ENCODE measurements at places on chromosomes 2 and 18.

DNA sequence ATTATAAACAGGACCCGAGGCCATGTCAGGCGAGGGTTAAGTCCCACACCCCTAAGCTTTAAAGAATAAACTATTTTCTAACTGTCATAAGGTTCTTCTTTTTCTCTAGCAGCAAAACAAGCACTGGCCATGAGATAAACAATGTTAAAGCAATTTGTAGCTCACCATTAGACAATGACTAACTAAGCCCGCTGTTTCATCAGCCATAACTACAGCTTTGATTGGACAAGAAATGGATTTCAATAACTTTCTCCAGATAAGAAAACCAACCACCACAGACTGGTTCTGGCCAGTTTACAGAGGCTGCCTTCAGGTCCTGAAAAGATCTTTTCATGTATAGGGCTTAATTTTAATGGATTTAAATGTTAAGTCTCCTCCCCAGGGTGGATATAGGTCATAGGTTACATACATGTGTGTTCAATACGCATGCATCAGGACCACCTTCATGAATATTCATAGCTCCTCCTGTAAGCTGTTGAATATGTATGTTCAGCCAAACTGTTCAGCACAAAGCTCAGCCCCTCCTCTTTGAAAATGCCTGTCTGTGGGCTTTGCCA is 108.7 kb upstream of the RAB6C start:
- no peak for DNase-seq

DNA sequence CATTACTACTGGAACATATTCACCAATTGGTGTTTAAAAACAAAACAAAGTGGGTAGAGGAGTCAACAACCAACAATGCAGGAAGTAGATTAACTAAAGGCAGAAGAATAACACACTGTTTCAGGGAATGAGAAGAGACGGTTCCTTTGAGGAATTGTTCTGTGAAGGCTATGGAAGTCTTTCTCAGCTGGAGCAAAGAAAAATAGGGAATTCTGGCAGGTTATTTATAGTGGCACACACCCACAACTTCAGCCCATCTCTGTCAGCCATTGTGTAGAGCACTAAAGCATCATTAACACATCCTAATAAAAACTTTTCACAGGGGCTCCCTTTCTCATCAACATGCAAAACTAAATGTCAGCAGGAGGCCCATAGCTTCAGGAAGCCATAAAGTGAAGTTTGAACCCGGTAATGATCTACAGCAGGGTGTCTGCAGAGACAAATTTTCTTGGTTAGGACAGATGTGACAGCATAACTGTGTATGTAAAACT is 113.6 kb downstream of the CDH2 start:
- DNase-seq, result no peak

DNA sequence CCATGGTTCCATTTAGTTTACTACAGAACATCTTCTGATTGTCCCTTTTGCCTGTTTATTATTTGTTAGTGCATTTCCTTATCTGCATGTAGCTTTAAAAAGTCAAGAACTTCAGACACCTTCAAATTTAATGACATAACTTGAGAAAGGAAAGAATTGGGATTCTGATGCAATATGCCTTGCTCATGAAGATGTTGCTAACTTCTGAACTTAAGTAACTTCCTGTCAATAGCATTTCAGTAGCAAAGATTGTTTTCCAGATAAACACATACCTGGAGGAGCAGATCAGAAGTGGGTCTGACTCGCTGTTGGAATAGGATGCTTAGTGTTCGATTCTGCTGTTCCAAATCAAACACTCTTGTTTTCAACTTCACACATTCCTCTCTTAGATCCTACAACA is 190.2 kb upstream of the LYPD1 start:
- DNase-seq, result no peak

DNA sequence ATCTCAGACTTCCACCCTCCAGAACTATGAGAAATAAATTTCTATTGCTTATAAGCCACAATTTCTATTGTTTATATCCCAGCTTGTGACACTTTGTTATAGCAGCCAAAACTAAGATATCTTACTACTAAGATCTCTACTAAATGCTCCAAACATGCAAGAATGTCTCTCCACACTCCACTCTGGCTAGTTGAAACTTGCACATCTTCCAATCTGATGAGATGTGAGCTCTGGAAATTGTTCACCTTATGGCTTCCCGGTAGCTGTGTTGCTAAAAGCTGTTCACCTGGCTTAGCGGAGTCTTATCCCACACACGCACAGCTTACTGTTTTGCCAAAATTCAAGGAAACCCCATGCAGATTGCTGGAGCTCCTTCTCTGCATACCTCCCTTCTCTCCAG is 43.9 kb downstream of the PKDCC start:
- no peak for DNase-seq

DNA sequence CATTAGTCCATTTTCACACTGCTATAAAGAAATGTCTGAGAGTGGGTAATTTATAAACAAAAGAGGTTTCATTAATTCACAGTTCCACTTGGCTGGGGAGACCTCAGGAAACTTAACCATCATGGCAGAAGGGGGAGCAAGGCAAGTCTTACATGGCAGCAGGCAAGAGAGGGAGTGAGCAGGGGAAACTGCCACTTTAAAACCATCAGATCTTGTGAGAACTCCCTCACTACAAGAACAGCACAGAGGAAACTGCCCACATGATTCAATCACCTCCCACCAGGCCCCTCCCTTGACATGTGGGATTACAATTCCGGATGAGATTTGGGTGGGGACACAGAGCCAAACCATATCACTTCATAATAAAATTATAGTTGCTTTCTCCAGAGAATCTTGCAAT is 365.5 kb upstream of the ID2 start:
- DNase-seq, result no peak

- DNase-seq, result no peak
These were observed 19.1 kb upstream of the GPR55 start for GRCh38 chr2:230944123-230944653.

DNA sequence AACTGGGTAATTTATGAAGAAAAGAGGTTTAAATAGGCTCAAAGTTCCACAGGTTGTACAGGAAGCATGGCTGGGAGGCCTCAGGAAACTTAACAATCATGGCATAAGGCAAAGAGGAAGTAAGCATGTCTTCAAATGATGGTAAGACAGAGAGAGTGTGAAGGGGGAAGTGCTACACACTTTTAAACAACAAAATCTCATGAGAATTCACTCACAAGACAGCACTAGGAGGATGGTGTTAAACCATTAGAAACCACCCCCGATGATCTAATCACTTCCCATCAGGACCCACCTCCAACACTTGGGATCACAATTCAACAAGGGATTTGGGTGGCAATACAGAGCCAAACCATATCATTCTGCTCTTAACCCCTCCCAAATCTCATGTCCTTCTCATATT is 34.9 kb downstream of the CFAP210 start:
- no peak for DNase-seq

GRCh38 chr2:176650104-176650837 is 381.0 kb downstream of the MTX2 start:
- DNase-seq, result no peak

DNA sequence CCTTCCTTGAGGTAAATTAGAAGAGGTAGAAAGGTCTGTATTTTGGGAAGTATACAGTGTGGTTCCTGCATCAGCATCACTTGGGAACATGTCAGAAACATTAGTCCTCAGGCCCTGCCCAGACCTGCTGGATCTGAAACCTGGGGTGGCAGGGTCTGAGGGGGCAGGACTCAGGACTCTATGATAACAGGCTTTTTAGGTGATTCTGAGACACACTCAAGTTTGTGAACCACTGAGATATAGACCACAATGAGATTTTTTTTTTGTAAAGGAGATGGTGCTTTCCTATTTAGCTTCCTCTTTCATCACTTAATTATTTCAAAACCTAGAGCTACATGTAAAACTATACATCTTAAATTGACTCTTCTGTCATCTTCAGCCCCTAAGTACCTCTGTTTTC is 262.7 kb upstream of the SPOPL start:
- DNase-seq, result no peak

DNA sequence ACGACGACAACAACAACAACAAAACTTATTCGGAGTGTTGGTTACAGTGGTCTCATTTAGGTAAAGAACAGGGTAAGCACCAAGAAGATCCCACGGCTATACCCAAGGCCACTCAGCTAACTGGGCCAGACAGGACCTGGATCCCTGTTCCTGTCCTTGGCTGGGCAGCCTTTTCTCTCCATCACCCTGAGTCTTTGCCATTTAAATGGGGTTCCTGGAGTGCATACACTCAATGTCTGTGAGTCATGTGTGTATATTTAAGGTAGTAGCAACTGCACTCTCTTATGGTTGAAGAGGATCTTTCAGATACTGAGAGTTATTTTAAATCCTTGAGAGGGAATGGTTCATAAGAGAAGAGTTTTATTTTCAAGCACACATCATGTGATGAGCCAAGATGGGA is 35.3 kb downstream of the ADCYAP1 start:
- DNase-seq, result no peak

DNA sequence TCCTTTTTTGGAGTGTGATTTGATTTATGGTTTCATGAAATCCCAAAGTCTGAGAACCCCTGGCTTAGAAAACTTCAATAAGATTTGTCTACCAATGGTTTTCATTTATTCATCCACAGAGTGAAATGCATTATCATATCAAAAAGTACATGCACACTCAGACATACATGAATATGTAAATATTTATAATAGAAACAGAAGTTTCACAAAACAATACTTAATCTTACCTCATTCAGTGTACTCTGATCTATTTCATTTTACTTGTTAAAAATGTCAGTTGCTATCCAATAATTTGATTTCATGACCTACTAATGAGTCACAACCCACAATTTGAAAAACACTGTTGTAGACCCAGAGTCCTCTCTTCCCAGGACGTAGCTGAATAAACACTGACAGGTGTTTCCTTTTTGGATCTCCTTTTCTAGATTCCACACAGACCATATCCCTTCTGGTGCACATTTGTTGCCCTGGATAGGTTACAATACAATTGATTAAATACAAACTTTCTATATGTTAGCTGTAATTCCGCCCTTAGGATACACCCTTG is 10.4 kb upstream of the CAVIN2 start:
- DNase-seq, result no peak

GRCh38 chr2:189234991-189235390 is 55.4 kb upstream of the COL5A2 start:
- no peak for DNase-seq

DNA sequence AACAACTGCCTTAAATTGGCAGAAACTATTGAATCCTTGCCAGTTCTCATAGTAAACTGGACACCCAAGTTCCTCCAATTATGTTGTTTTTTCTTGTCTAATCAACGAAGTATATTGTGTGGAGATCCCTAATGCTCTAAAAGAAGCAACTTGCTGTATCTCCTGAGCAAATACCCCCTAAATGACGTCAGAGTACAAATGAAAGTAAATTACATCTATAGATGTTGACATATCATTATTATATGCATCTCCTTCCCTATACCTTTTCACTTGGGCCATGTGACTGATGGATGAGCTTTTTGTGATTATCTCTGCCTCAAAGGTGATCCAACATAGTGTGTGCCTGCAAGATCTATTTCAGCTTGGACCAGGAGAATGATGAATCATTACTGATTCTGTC is 159.4 kb downstream of the CCDC148 start:
- no peak for DNase-seq

GRCh38 chr2:105890856-105891255 is 146.1 kb downstream of the NCK2 start:
- no peak for DNase-seq

DNA sequence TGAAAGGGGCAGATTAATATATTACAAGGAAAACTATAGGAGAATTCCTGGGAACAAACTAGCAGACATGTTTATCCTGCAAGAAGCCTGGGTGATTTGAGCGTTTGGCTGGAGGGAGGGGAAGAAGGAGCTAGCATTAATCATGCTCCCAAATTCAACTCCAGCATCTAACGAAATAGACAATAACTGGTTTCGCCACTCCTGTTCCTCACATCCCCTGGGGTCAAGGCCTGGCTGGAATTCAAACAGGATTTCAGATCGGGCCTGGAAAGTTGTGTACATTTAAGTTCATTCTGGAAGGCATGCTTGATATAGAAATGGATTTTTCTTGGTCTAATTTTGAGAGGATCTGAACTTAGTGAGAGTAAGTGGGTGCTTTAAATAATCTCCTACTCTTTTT is 126.1 kb upstream of the CTAGE1 start:
- DNase-seq, result no peak

GRCh38 chr2:43115881-43116280 is 110.5 kb downstream of the ZFP36L2 start:
- DNase-seq, result no peak

DNA sequence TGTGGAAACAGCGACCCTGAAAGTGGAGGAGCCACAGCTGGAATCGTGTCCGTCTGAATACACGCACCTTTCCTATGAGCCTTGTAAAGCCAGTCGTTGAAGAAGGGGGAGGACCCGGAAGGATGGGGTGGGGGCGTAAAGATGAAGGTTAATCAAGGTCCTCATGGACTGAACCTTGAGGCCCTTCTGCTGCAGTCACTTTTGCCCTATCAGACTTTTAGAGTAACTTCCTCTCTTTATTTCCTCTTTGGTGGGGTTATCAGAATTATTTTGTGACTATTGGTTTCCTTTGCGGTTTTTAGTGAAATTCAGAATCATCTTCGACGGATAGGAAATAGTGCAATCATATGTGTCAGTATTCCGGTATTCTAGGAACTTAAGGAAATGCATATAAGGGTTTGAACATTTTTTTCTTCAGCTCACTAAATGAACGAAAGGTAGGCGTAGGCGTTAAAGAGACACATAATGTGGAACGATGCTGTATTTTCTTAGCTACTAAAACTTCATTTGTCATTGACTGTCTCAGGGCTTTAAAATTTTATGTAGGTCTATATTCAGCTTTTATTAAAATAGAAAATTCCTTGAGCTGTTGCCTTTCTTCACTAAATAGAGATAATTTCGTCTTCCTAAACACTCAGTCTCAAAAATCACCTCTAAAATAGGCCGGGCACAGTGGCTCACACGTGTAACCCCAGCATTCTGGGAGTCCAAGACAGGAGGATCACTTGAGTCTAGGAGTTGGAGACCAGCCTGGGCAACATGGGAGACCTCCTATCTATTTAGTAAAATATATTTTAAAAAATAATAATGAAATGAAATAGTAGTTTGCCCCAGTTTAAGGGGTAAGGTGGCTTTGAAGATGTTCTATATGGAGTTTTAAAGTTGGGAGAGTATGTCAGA is 1.4 kb upstream of the YES1 start:
- DNase-seq, result no peak

GRCh38 chr2:42182654-42183308 is 13.6 kb downstream of the EML4 start:
- no peak for DNase-seq

DNA sequence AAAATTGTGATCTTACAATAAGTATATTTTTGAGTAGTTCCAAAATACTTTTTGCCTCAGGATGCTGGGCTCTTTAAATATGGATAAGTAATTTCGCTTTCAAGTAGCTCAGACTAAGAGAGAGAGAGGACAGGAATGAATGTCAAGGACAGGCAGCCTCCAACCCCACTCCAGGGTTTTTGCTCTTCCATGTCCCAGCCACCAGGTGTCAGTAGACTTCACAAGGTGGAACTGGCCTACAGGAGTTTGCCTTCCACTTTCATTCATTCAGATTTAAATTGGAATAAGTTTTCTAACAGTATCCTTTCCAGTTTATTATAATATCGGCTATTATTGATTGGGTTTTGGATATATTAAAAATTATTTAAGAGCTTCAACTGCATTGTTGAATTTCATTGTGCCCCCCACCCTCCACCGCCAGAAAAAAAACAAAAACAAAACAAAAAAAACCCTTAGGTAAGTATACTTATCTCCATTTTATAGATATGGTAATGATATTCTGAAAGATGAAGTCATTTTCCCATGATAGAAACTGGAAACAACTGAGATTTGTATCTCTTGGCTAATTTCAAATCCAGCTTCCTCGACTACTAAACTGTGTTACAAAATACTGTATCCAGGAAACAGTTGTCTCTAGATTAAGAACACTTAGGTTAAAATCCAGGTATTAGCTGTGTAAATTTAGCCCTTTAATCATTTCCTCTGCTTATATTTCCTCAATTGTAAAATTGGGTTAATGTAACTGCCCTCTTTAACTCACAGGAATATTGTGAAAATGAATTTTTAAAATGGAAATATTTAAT is 793.1 kb downstream of the ERBB4 start:
- DNase-seq, result no peak

Measured in lower lobe of right lung (tissue), 2 donors.